Spinal cord (tissue), 10 donors: ENCODE measurements at places on chromosomes 4 and X. TPM values are rescaled to one million over a fixed set of nuclear protein-coding genes. Genes with fewer than 3 reads are reported as not detected.

Gene GPR119
- not detected for polyA plus RNA-seq

Gene GAB3
- 3.0 TPM for polyA plus RNA-seq

Gene PHOX2B
- polyA plus RNA-seq: 0.27 TPM

Gene WNK3
- polyA plus RNA-seq: 12.1 TPM

Gene MAGEA2B
- polyA plus RNA-seq: not detected

Gene PLP1
- polyA plus RNA-seq: 888 TPM

Gene AKAP4
- not detected for polyA plus RNA-seq

Gene C1QTNF7
- polyA plus RNA-seq: 1.0 TPM

Gene HTN1
- polyA plus RNA-seq: not detected

Gene LONRF3
- 2.3 TPM for polyA plus RNA-seq

Gene ATP1B4
- polyA plus RNA-seq: 0.11 TPM

Gene RBM47
- 1.6 TPM for polyA plus RNA-seq

Gene CHRNA9
- 0.17 TPM for polyA plus RNA-seq

Gene HPSE
- 4.3 TPM for polyA plus RNA-seq

Gene SMIM10L2A
- polyA plus RNA-seq: 47.0 TPM

Gene CT47A7
- polyA plus RNA-seq: not detected

Gene RIPPLY1
- polyA plus RNA-seq: 0.18 TPM

Gene PRPS2
- polyA plus RNA-seq: 20.7 TPM

Gene TCEAL2
- 190 TPM for polyA plus RNA-seq

Gene LEF1
- 27.4 TPM for polyA plus RNA-seq

Gene TMEM192
- polyA plus RNA-seq: 19.9 TPM

Gene MYOZ2
- polyA plus RNA-seq: 0.90 TPM

Gene PAQR3
- 42.2 TPM for polyA plus RNA-seq
